ENCODE measurements at places on chromosomes 7 and 10.

GRCh38 chr10:101617824-101618568 lies 29.9 kb downstream of the DPCD start:
- DNase-seq = no peak

- no peak for DNase-seq
Observed at GRCh38 chr7:34107276-34107675, 201.9 kb downstream of the BMPER start.

DNA sequence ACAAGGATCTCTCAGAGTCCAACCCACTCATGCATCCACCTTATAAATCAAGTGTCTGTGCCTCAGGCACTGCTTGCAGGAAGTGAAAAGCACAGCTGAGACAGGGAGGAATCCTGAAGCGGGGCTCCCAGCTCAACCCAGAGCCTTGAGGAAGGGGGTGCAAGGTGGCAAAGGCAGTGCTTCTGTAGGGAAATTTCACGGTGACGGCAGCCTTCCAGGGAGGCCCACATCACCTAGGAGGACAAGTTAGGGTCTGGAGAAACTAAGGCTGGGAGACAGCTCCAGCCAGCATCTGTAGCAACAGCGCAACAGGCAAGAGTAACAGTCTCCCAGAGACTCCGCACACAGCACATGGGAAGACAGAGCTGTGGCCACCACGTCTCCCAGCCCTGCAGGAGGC lies 2.7 kb downstream of the AOC1 start:
- DNase-seq = no peak

DNA sequence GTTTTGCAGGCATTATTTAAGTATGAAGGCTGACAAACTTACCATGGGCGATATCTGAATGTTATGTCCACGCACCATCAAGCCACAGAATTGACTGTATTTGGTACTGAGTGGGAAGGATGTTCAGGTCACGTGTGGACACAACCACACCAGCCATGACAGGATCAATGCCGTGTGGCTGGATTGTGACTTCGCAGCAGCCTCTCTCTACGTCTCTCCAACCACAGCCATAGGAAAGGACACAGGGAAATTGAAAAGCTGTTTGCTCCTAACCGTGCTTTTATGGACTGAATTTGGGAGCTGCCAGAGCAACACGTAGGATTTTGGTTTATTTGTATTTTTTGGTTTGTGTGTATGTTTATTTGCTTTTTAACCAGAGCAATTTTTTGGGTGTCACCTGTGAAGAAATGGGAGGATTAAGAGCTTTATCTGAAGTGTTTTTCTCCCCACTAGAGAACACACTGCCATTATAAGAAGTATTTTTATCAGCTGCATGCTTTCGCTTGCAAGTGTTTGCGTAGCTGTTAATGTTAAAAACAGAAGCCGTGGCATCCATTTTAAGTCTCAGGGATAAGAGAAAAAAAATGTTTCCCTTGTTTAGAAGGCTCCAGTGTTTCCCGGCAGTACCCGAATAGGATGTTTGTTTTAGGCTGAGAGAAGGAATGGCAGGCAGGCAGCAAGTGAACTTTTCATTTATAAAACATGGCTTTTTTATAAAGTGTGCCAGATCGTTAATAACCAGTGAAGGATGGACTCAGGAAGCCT lies 401.1 kb upstream of the NFE2L3 start:
- DNase-seq = no peak

DNA sequence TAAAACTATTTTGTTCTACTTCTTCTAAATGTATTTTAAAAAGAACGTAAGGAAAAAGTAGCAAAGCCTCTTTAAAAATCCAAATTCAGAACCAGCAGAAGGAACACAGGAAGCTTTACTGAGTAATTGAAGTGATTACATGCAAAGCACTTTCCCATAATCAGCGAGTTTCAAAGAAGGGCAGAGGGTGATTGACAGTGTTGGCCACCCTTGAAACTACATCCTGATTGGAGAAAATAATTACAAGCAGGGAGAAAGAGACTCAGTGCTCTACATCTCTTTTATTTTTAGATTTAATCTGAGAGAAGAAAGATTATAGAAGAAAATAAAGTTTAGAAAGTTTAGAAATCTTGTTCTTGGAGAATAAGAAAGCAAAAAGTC lies 20.3 kb upstream of the HGF start:
- DNase-seq = no peak

DNA sequence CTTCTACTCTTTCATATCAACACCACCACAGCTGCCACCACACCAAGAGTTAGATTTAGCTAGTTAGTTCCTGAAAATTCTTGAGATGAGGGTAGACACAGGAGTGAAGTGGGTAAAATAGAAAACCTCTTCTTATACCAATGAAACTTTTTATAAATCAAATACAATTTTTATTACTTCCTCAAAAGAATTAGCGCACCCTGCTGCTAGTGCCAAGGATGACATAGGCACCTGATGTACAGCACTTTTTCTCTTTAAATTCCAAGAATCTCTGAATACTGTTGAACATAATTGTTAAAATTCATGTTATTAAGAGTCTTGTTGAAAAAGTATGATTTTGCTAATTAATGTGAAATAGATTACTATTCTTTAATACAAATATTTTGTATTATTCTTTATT lies 11.4 kb downstream of the ZWINT start:
- DNase-seq = no peak

DNA sequence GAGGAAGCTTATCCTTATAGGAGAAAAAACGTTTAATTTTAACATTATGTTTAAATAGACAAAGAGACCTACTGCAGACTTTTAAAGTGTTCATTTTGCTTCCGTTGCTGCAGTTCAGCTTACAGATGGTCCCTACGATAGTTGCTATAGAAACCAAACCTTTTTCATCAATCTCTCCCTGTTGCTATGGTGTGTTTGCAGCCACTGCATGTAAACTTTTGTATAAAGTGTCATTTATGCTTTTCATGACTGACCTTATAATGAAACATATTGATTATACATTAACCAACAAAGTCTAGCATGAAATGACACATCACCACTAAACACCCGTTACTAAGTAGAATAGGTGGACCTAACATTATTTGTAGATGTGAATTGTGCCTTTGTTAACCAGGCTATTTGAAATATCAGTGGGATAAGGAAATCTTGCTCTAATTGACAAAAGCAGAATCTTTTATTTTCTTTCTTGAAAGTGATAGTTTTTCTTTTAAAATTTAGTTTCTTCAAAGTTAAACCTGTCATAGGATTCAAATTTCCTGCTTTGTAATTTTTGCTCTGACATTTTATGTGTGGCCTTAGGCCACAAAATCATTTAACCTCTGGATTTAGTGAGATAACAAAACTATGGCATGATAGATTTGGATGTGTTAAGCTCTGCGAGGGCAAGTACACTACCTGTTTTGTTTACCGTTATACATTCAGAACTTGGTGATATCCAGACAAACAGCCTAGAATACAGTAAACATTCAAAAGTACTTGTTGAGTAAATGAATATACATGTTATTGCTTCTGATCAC lies 64.0 kb downstream of the CACNB2 start:
- DNase-seq = no peak

DNA sequence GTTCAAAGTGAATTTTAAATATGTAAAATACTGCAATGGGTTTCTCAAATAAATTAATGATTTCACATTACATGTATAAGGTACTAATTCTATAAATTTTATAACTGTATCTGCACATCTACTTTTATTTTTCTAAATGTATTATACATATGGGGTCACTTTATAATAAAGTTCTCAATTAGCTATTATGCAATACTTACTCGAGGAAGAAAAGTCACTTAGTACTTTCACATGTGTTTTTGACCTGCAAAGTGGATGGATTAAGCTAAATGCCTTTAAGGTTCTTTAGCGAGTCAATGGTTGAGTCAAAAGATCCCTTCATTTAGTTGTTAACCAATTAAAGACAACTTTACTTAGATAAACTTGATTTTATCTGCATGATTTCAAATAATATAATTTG lies 437.8 kb downstream of the ANKRD7 start:
- DNase-seq = no peak

- no peak for DNase-seq
Observed at GRCh38 chr7:76037310-76037709, 10.5 kb downstream of the STYXL1 start.

- no peak for DNase-seq
Observed at GRCh38 chr7:158802535-158803366, 26.6 kb downstream of the ESYT2 start.

- no peak for DNase-seq
Observed at GRCh38 chr7:22640269-22640668, 86.7 kb upstream of the IL6 start.
